ENCODE measurements at places on chromosomes 16 and 17.

- DNase-seq: no peak
Observed at GRCh38 chr17:45111850-45112249, 20.5 kb downstream of the PLCD3 start.

DNA sequence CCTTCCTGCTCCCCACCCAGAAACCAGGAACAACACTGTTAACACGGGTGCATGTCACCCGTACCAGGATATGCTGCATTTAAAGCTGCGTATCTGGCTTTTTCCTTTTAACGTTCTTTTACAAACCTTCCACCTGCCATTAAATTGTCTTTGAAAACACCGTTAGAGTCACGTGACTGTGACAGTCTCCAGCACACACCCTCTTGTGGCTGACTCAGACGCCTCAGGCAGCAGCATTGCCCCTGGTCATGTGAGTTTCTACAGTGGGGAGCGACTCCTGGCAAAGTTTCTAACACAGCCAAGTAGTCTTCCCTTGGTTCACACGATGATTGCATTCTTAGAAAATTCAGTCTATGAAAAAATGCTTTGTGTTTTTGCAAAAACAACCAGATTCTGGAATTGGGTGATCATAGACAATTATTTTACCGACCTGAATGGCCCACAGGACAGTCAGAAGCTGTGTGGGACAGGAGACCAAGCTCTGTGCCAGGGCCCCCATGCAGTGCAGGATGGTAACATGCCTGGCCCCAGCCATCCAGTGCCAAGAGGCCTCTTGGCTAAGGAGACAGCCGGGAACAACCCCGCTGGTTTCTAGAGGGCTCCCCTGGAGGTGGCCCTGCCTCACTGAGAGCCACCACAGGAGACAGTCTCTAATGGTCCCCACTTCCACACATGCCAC lies 199.1 kb downstream of the KATNIP start:
- DNase-seq: peak; percentile 70

GRCh38 chr17:55402374-55402773 lies 19.3 kb downstream of the MMD start:
- no peak for DNase-seq

DNA sequence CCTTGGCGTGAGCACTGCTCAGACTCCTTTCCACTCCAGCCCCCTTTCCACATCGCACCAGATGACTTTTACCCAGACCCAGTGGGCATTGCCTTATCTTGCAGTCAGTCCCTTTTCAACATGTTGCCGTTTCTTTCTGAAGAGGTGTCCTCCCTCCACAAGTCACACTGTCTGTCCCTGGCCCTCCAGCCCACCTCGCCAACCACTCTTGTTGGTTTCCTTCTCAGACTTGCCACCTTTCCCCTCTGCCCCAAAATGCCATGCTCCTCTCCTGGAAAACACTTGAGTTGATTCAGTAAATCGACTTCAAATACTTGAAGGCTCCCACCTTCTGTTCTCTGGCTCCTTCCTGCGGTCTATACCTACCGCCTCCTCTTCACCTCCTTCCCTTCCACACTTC lies 7.5 kb upstream of the ADAM11 start:
- DNase-seq: no peak

GRCh38 chr16:25157271-25157875 lies 45.8 kb downstream of the LCMT1 start:
- no peak for DNase-seq

DNA sequence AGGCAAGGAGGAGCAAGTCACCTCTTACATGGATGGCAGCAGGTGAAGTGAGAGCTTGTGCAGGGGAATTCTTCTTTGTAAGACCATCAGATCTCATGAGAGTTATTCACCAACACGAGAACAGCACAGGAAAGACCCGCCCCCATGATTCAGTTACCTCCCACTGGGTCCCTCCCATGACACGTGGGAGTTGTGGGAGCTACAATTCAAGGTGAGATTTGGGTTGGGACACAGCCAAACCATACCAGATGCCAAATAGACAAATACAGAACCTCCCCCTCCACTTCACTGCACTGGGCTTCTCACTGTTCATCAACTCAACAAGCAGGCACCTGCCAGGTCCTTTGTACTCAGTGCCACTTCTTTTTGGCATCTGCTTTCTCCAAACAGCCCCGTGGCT lies 100.2 kb downstream of the WSCD1 start:
- no peak for DNase-seq

DNA sequence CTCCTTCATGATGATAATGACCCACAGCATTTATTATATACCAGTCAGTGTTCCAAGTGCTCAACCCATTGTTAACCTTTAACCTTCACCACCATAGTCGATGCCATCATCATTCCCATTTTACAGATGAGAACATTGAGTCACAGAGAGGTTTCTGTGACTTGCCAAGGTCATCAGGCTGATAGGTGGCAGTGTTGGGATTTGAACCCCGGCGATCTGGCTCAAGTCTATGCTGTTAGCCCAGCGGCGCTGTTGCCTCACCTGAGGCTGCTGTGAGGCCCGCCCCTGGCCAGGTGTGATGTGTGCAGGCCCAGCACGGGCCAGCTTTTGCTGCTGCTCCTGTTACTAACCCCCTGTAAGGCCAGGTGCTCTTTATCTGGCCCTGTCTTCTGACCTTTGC lies 101.2 kb downstream of the OR1D5 start:
- no peak for DNase-seq

GRCh38 chr17:53629188-53629587 lies 193.5 kb upstream of the KIF2B start:
- DNase-seq: no peak

DNA sequence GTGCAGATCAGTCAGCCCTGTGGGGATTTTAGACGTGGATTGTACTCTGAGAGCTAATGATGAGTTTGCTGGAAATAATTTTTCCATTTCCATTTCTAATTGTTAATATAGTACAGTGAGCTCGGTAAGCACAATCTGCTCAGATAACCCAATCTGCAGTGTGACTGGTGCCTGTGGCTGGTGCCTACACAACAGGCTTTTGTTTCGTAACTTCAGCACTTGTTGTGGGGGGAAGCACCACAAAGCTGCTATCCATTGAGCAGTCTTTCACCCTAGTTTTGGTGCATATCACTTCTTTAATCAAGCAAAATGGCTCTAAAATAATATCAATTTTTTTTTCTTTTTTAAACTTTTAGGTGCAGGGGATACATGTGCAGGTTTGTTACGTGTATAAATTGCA lies 534.9 kb upstream of the HSBP1 start:
- DNase-seq: no peak

DNA sequence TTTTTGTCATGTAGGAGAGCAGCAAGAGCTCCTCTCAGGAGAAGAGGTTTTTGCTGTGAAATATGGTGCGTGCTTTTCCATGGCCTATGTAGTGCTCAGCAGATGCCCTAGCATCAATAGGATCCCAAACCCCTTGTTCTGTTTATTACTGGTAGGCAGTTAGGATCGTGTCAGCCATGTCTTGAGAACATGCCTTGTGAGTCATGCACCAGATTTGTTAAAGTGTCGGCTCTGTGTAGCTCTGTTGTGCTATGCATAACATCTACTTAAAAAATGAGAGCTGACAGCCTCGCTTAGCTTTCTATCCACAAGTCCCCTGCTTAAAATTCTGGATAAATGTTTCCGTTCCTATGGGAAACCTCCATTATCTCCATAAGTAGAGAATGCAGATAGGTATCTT lies 4.4 kb upstream of the EIF4A3 start:
- DNase-seq: no peak

DNA sequence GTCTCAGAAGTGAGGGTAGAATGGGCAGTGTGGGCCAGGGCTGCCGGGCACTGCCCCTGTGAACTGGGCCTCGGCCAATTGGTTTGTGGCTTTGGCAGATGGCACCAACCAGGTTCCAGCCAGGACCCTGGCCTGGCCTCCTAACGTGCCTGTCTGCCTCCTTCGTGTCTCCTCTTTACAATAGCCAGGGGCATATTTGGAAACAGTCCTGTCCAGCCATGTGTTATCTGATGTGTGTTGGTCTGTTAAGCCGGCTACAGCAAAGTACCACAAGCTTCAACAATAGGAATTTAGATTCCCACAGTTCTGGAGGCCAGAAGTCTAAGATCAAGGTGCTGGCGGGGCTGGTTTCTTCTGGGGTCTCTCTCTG lies 14.6 kb downstream of the CRISPLD2 start:
- DNase-seq: no peak

DNA sequence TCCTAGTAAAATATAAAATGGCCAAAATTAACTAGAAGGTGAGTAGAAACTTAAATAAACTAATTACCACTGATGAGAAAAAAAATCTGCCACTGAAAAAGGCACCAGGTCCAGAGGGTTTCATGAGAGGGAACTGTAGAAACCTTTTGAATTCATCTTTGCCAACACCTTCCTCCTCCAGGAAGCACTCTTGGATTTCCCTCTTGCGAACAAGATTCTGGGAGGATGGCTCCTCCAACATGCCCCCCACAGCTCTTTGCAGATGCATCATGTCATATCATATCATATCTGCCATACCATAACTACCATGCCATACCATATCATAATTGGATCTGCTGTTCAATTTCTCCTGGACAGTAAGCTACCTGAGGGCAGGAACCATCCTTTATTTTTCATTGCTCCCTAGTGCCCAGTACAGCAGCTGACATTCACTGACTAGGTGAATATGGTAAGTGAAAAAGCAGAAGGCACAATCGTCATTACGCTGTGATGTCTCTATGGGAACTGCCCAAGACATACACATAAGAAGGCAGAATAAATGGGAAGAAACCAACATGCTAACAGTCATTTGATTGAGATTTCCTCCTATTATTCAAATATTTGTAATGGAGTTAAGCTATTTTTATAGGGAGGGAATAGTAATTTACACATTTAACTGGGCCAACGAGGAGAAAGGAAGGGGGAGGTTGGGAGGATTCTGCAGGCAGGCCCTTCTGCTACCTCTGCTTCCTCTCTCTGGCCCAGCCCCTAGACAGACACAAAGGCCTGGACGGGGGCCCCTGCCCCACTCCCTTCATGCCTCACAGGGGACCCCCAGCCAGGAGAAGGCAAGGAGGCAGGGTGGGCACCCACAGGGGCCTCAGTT lies 110.1 kb upstream of the SMURF2 start:
- no peak for DNase-seq

- DNase-seq: no peak
Observed at GRCh38 chr17:16444258-16444886, 29.0 kb downstream of the TRPV2 start.

- DNase-seq: no peak
Observed at GRCh38 chr17:27504188-27504995, 48.1 kb downstream of the KSR1 start.

DNA sequence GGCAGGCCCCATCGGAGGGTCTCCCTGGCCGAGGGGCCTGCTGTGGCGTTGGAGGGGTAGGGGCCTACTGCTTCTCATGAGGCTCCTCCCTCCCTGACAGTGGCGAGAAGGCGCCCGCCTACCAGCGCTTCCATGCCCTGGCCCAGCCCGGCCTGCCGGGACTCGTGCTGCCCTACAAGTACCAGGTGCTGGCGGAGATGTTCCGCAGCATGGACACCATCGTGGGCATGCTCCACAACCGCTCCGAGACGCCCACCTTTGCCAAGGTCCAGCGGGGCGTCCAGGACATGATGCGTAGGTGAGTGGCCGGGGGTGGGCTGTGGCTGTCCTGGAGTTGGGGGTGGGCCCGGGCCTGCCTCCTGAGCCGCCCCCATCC lies 1.7 kb downstream of the CDT1 start:
- DNase-seq: no peak

DNA sequence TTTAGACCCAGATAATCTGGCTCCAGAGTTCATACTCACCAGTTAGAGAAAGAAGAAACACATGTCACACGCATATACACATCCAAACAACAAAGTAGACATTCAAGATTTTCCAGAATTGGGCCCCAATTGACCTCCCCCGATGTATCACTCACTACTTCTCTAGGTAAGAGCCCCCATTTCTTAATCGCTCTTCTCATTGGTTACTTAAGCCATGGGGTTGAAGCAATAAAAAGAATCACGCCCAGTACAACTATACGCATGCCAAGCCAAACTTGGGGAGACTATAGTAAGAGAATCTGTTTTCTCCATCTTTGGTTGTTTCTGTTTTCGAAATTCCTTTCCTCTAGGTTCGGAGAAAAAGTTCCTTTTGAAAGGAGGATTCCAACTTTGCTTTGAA lies 565 bp downstream of the DDX52 start:
- DNase-seq: no peak

GRCh38 chr16:75288596-75289120 lies 37.2 kb upstream of the BCAR1 start:
- DNase-seq: no peak

DNA sequence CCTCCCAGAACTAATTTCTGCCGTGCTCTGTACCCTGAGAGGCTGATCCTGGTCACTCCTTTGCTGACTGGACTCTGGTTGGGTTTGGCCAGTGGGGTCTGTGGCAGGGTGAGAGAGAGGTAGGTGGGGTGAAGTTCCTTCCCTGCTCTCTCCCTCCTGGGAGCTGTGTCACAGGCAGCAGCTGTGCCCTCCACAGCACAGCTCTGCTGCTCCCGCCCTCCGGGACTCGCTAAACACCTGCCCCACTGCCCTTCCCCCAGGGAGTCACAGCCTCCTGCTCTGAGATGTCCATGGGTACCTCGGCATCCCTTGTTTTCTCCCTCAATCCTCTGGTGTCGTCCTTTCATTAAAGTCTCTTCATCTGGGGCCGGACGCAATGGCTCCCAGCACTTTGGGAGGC lies 66.4 kb downstream of the SRCIN1 start:
- no peak for DNase-seq

DNA sequence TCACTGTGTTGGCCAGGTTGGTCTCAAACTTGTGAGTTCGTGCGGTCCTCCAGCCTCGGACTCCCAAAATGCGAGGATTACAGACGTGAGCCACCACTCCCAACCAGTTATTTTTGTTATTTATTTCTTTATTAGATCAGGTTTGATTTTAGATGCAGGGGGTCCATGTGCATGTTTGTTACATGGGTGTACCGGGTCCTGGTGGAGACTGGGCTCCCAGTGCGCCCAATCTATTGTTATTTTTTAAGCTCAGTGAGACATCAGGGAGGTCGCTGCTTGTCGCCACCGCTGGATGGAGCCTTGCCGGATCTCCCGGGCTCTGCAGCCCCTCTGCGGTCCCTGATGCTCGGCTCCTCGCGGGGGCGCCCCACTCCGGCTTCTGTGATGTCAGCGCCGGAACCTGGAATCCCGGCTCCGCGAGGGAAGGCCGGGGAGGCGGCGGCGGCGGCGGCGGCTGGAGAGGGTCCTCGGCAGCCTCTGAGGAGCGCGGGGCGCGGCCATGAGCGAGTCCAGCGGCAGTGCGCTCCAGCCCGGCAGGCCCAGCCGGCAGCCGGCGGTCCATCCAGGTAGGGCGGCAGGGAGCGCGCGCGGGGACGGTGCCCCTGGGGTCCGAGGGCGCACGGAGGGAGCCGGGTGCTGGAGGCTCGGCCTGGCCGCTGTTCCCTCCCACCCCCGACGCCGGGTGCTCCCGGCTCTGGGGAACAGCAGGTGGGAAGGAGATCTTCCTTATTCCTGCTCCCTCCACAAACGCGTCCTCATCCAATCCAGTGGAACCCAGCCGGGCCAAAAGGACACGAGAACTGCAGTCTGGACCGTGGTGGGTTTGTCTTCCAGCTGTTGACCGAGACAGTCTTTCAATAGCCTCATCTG lies at the start of gene TMC7:
Gene TMC7 (plus strand): TSS at position 370 of the 870 bp plus-strand sequence. CDS start 130 bp downstream, at position 500.
- no peak for DNase-seq

Measured in epithelial cell of proximal tubule (primary cell).